Activated effector memory CD4-positive, alpha-beta T cell treated with Interleukin-2 at 50 U/mL for 16 hours (primary cell): ENCODE measurements at places on chromosomes 16 and 17.

GRCh38 chr17:29575511-29576213 is 7.2 kb downstream of the TP53I13 start:
- no peak for DNase-seq

GRCh38 chr17:69434164-69434579 is 19.7 kb downstream of the MAP2K6 start:
- DNase-seq = no peak

DNA sequence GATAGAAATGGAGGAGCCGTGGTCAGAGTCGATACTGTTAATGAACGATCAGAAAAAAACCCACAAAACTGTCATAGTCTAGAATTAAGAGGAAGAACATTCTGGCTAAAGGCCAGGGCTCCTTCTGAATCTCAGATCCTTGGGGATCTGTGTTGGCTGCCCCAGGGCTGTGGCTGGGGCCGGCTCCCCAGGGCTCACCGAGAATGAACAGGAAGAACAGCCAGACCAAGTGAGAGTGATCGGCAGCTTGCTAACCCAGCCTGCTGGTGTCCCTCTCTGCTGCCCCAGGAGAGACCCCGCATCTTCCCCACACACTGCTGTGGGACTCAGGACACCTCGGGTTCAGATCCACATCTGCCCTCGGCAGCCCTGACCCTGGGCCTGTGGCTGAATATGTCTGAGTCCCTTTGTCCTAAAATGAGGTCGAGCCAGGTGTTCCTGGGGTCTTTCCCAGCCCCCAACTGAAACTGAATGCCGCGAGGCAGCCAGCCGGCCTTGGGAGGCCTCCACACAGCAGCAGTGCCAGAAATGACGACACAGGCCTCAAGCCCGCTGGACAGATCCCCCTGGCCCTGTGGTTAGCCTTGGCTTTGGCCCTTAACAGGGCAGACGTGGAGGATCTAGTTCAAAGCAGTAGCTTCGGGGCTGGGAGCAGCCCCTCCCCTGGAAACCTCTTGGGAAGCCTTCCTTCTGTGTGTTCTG is 23.9 kb upstream of the CLEC18A start:
- no peak for DNase-seq

DNA sequence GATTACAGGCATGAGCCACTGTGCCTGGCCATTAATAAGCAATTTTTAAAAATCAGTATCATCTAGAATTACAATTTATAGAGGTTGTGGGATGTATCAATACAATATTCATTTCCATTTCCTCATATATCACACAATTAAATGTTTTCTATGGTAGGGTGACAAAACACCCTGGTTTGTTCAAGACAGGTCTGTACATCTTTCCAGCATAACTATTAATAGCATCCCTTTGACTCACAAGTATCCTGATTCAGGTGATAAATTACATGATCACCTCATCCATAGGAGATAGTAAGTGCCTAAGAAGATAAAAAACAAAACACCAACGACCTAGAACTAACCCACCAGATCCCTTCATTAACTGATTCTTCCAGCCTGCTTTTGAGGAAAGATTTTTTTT is 13.1 kb downstream of the COIL start:
- DNase-seq = no peak

GRCh38 chr17:80940171-80941123 is 51.2 kb upstream of the CHMP6 start:
- no peak for DNase-seq

- no peak for DNase-seq
These were observed 26.8 kb upstream of the AXIN2 start for GRCh38 chr17:65588181-65588808.
